Dermis blood vessel endothelial cell (primary cell): ENCODE measurements at places on chromosomes 1 and 21. TPM values are rescaled to one million over a fixed set of nuclear protein-coding genes. Genes with fewer than 3 reads are reported as not detected.

TPTE gene
- total RNA-seq: not detected in 2 replicates

ALX3 gene
- total RNA-seq: not detected in 2 replicates

DNA sequence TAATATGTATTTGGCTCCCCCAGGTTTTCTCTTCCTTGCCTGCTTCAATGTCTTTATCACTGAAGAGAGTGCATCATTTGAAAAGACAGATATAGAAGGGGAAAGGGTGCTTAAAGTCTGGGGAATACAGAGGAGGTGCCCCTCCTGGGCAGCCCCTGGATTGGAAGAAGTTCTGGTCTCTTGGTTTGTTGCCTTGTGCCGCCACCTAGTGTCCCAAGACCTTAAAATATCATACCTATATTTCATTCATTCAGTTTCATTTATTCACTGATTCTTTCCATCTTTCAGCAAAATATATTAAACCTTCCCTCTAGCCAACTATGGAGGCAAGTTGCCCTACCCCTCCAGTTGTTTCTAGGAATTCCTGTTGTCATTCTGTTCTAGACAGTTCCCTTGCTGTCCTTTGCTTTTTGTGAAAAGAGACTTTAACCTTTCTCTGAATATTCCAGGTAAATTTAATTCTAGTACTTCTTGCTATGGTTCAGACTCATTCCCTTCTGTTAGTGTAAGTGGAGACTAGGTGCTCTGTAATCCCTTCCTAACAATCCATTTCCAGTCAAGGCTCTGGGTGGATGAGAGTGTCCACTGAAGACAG, 56.1 kb downstream of the MEF2D start:
- peak; percentile 64 for DNase-seq

GRCh38 chr1:176559474-176559873, 96.5 kb downstream of the PAPPA2 start:
- DNase-seq: no peak

DNA sequence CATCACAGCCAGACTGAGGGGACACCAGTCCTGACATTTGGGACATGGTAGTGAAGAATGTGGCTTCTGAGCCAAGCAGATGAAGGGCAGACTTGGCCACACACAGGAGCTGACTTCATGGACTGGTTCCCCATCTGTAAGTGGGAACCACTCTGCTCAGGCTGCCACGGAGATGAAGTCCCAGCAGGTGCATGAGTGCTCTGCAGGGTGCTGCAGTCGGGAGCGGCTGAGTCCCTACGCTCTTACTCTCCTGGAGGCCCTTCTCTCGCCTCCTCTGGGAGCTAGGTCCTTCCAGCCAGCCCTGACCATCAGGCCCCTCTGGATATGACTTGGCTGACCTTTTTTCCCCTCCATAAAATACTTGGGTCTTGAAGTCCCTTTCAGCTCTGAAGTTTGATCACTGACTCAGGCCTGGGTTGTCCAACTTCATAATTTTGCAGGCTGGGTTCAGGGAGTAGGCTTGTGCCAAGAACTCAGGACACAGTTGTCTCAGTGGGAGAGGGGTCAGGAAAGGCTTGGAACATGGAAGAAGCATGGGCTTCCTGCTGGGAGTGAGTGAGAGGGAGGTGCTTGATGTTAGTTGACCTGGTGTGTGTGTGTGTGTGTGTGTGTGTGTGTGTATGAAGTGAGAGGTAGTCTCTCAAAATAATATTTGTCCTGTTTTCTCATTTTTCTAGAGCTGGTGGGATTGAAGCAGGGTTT, 21.0 kb upstream of the EPS8L3 start:
- DNase-seq: peak; percentile 27

RORC gene
- under 0.01 TPM in 1 of 2 replicates, not detected in the other for total RNA-seq
